ENCODE measurements at places on chromosomes 6 and 20.

DNA sequence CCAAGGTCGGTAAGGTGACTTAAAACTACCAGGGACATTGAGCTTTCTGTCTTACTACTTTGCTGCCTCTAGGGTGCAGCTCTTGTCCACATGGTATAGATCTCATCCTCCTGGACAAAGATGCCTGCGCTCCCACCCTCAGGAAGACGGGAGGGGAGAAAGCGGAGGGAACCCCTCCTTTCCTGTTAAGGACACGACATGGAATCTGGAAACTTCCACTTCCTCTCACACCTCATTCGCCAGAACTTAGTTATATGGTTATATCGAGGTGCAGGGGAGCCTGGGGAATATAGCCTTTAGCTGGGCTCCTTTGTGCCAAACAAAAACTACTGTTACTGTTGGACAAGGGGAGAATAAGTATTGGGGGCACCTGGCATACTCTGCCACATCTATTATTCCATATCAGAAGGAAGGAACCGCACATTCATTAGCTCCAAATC is 224.3 kb upstream of the TSHZ2 start:
- peak; percentile 48 for DNase-seq

- no peak for DNase-seq
Observed at GRCh38 chr6:92460133-92460532, 959.2 kb downstream of the EPHA7 start.

DNA sequence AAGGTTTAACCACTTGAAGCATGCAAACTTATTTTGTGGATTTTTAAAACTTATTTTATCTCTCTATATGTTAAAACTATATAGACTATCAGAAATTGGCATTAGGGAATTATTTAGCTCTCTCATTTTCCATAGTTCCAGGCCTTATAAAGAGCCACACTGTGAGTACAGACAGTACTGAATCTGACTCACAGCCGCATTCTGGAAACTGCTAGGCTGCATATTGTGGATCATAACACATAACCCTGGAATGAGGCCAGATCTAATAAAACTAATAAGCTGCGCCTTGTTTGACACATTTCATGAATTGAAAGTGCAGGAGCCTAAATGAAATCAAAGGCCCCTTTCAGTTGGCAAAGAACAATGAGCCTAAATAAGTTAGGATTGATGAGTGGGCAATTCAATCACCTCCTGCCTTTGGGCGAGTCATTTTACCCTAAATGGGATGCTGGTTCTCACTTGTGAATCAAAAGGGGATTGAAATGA is 308.4 kb downstream of the PACRG start:
- DNase-seq, result peak; percentile 2

GRCh38 chr6:7445885-7446461 is 56.4 kb downstream of the RIOK1 start:
- DNase-seq, result no peak

DNA sequence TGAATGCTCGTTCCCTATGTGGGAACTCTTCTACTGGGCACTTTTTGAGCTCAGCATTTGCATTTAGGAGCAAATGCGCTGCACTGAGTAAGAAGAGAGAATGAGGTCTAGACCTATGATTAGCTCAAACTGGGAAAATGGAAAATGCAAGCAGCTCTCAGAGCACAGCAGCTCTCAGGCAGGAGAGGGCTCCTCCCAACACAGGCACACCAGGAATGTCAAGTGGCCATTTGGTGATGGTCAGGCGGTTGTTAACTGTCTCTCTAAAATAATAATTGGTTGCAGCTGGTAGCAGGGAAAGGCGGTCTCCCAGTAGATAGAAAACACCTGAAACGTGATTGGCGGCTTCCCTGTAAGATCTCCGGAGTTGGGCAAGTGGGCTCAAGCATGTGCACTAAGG is 162.0 kb upstream of the ECI2 start:
- no peak for DNase-seq

DNA sequence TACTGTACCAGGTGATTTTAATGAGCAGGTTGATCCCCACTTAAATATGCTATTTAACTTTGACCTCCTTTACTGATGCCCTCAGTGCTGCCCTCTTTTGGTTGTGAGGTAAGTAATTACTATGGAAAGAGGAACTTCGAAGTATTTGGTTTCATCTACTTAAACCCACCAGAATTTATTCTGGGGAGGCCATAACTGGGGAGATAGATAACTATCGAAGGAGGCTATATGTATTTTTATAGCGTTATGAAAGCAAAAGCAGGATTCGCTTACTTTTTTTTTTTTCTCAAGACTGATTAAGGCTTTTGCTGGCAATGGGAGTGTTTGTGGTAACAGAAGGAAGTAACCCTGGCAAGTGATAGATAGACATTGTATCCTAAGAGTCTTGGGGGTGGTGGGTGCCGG is 168.9 kb upstream of the CENPW start:
- peak; percentile 38 for DNase-seq

DNA sequence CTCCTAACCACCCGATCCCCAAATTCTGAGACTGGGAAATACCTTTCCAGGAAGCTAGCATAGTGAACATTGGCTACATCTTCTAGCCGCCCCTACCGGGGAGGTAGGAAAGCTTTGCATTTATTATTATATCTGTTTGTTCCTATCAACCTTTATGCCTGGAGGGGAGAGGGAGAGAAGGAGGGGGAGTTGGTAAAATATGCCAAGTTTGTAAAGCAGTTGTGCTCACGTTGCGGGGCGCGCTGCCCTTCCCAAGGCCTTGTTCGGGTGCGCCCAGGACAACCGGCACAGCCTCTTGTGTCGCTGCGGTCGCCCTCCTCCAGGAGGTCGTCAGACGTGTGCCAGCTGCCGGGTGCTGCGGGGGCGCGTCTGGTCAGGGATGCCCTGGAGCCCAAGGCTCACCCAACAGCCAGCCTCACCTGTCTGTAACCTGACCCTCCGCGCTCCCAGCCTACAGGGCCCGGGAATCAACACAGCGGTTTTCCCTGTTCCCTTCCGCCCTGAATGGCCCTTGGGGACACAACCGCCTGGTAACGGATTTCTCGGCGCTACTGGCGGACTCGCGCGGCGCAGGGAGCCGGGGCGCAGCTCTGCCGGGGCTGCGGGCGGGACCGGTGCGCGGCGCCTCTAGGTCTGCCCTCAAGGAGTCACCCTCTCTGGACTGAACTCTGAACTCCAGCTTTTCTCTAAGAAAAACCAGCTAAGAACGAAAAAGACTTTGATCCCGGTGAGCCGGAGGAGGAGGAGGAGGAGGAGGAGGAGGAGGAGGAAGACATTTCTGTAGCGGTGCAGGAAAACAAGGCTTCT is 1.1 kb upstream of the OVOL2 start:
- no peak for DNase-seq

DNA sequence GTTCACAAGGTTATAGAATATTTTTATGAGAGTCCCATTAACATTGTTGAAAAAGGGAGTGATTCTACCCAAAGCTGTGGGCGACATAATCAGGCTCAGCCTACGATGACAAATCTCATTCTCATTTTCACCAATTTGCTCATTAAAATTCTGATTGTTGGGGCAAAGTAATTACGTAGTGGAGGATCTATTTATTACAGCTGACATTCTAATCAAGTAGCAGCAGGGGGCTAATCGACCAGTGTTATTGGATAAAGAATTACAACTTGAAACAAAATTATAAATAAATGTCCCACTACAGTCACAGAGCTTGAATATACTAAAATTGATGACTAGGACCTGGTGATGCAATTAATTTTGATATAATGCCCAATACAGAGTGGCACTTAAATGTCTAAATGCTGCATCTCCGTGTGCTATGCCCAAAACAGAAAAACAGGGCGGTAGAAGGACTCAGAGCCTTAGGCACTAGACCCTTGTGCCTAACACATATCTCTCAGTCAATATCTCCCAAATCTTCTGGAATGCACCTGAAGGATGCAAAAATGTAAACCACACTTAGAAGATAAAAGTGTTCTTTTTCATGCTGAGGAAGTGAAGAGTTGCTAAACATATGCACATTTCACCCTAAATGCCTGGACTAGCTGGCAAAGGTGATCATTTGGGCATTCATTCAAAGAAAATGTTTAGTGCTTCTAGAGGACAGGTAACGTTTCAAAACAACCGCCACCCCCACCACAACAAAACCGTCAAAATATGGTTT is 88.3 kb downstream of the CD24 start:
- DNase-seq, result no peak

- DNase-seq, result no peak
Observed at GRCh38 chr6:156695742-156696141, 81.4 kb upstream of the ARID1B start.

GRCh38 chr6:116797585-116797984 is 31.3 kb downstream of the GPRC6A start:
- DNase-seq, result no peak
